Germinal center (tissue), 1 donor: ENCODE measurements at places on chromosomes 12 and 14.

GRCh38 chr12:18998343-18999261 lies 130.9 kb upstream of the PLEKHA5 start:
- DNase-seq: no peak

- DNase-seq: peak; percentile 55
Measured at GRCh38 chr12:119412811-119413794, 78.6 kb downstream of the CCDC60 start.

DNA sequence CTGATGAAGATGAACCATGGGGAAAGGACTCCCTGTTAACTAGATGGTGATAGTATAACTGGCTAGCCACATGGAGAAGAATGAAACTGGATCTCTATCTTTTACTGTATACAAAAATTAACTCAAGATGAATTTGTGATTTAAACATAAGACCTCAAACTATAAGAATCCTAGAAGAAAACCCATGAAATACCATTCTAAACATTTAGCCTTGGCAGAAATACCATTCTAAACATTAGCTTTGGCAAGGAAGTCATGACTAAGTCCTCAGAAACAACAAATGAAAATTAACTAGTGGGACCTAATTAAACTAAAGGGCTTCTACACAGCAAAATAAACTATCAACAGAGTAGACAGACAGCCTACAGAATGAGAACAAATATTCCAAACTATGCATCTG lies 28.4 kb upstream of the NOVA1 start:
- DNase-seq: no peak

- DNase-seq: no peak
Measured at GRCh38 chr12:60263161-60263560, 667.3 kb downstream of the SLC16A7 start.

DNA sequence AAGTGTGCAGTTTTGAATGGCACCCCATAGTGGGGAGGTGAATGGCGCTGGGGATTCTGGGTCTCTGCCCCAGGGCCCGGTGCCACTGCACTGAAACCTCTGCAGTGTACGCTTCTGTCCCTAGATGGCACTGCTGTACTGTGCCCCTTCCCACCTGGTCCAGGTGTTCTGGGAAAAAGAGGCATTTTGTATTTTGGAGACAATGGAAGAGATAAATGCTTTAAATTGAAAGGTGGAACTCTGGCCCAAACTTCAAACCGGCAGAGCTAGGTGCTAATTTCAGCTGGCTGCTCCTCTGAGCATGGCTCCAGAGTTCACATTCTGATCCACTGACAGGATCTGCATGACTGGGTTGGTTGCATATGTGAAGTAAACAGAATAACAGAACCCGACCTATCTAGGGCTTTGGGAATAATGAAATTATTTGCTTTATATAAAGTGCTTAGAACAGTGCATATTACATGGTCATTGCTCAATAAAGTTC lies 52.2 kb downstream of the KRT80 start:
- peak; percentile 84 for DNase-seq

- DNase-seq: no peak
Measured at GRCh38 chr12:14841761-14842160, 1.6 kb downstream of the ART4 start.

- DNase-seq: no peak
Measured at GRCh38 chr12:112482733-112483132, 64.0 kb downstream of the PTPN11 start.

- no peak for DNase-seq
Measured at GRCh38 chr14:94600148-94600545, 12.0 kb upstream of the SERPINA3 start.

DNA sequence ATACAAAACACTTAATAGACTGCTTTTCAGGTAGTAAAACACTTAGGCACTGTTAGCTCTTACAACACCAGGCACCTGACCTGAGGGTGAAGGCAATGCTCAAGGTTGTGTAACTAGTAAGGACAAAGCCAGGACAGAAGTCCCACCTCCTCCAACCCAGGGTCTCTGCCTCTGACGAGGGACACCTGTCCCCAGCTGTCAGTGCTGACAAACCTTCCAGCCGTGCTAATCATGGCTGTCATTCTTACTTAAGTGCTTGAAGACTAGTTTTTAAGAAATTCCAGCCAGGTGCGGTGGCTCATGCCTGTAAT lies 62.5 kb upstream of the MAX start:
- DNase-seq: no peak

GRCh38 chr12:88241862-88242570 lies 99.9 kb downstream of the TMTC3 start:
- no peak for DNase-seq

DNA sequence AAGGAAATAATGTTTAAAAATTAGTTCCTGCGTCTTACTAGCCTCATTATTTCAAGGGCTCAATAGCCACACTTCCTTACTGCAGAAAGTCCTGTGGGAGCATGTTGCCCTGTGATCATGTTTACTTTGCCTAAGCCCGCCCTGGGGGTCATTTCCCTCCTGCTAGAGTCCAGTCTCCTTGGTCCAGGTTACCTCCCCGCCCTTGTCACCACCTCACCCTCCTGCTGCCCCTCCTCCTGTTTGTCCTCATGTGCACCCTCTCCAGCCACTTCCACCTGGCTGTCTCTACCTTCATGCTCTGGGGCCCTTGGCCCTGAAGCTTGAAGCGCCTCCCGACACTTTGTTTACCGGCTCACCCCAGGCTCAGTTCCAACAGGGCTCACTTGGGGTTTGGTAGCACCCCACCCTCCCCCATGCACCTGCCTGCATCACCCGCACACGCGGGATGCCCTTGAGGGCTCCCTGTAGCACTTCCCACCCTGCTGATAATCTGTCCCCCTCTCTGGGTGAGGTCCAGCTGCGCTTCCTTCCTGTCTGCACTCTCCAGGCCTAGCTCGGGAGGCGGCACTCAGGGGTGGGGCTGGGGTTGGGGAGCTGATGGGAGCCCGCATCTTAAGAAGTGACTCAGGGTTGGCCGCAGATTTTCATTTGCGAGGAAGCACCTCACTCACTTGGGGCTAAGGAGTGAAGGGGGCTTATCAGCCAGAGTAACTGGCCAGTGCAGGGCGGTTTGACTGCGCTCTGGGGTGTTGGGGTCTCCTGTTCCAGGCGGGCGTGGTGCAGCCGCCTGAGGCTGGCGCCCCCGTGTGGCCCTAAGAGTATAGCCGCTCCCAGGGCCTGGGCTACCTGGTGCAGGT lies 40.1 kb downstream of the SMIM41 start:
- peak; percentile 81 for DNase-seq

GRCh38 chr12:77841521-77841920 lies 10.8 kb downstream of the NAV3 start:
- no peak for DNase-seq

DNA sequence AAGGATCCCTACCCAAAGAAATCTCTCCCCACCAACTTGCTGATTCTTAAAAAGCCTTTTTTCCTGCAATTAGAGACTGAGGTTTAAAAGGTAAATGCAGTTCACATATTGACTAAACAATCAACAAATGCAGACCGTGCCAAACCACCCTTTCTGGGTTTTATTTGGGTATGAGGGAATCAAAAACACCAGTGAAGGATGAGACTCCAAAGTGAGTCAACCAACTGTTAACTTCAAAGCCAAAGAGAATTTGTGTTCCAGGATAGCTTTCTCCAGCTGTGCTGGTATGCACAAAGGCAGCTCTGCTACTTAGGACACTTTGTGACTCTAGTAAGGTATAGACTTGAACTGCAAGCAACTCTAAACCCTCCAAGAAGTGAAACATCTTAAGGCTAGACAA lies 39.4 kb downstream of the RPS29 start:
- no peak for DNase-seq

DNA sequence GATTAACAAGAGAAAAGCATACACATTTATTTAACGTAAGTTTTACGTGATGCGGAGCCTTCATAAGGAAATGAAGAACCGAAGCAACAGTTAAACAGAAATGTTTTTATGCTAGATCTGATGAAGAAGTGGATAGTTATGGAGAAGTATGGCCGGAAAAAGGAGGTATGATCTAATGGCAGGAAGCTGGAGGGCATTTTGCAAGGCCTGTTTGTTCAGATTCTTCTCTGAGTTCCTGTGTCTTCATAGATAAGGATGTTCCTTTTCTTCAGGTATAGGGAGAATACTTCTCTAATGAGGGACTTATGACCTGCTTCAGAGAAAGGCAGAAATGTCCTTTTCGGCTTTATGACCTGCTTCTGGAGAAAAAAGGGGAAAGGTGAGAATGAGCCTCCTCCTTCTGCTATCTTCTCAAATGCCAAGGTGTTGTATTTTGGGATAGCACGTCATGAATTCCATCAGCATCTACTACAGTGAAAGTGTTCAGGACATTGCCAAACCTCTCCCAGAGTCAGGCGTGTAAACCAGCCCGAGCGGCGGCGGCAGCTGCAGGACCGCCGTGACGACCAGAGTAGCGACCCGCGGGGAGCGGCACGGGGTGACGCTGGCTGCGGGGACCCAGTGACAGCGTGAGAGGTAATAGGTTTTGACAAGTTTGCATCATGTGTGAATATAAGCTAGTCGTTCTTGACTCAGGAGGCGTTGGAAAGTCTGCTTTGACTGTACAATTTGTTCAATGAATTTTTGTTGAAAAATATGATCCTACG lies 33.7 kb upstream of the SGPP1 start:
- DNase-seq: no peak

- no peak for DNase-seq
Measured at GRCh38 chr12:131530422-131530821, 180.5 kb upstream of the SFSWAP start.

DNA sequence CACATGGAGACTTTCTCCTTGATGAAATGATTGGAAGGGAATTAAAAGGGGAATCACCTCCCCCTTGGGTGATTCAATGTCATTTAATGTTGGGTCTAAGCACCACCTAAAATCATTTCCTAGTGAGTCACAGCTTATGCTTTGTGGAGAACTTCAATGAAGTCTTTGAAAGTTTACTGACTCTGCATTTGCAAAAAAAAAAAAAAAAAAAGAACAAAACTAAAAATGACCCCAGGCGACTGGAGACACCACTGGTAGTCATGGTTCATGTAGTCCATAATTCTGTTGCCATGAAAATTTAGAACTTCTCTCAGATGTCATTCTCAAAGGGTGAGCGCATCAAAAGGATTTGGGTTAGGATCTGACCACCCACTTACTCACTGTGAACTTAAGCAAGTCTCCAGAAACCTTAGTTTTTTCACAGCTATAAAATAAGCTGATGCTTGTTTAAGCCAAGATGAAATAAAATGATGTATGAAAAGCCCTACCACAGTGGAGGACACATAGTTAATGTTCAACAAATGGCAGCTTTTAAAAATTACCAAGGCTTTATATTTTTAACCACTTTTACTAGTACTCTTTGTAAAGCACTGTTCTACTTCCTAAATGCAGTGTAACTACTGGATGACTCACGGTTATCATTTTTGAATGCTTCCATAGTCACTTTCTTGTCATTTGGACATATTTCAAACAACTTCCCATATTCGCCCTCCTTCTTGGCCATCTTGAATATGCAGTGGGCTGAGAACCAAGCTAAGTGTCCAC lies 18.1 kb upstream of the KSR2 start:
- no peak for DNase-seq

GRCh38 chr12:96194971-96195844 lies 1.0 kb downstream of the ELK3 start:
- peak; percentile 56 for DNase-seq

- no peak for DNase-seq
Measured at GRCh38 chr14:75286313-75286712, 7.7 kb downstream of the FOS start.

- DNase-seq: no peak
Measured at GRCh38 chr14:105042813-105043212, 21.9 kb upstream of the CDCA4 start.

DNA sequence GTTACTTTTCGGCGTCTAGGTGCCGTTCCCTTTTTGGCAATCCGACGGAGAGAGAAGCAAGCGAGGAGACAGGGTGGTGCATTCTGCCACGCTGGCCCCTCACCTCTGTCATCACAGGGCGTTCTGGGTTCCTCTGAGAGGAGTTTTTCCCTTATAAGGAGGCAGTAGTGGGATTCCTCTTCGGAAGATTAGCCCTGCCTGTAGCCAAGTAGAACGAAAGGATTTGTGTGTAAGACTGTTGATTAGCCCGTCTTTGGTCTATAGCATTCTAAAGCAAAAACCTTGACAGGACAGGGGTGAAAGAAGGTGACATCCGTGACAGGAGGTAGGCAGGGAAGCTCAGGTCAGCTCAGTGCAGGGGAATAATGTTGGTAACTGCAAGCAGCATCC lies 9.1 kb upstream of the NEMF start:
- DNase-seq: peak; percentile 36

DNA sequence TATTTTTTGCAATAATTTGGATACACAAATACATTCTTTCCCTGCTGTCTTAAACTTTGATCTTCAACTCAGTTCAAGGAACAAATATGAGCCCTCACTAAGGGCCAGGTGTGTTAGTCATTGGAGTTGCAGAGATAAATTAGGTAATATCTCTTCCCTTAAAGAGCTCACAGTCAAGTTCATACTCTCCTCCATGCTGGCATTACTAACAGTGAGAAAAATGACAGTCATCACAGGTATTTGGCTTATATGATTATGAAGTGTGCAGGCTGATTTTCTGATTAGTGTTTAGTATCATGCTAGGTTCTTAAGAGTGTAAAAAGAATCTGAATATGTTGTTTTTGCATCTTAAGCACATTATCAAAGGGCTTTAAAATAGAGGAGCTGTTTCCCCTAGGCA lies 594.7 kb downstream of the CCER1 start:
- DNase-seq: no peak

- DNase-seq: no peak
Measured at GRCh38 chr12:55682087-55682796, 25.5 kb downstream of the ITGA7 start.

DNA sequence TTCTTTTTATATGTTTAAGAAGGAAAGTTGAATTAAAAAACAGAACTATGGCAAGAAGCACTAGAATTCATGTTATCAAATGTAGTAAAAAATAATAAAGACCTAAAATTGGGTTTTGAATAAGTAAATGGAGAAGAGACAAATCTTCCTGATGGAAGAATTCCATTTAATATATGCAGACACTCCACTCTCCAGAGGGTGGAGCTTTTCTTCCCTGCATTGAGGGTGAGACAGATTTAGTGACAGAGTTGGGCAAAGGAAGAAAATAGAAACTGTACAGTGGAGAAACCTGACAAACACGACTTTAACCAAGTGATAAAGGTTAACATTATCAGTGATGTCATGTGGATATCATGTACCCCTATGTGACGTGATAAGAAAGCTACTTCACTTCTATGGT lies 217.6 kb downstream of the PRKD1 start:
- no peak for DNase-seq

DNA sequence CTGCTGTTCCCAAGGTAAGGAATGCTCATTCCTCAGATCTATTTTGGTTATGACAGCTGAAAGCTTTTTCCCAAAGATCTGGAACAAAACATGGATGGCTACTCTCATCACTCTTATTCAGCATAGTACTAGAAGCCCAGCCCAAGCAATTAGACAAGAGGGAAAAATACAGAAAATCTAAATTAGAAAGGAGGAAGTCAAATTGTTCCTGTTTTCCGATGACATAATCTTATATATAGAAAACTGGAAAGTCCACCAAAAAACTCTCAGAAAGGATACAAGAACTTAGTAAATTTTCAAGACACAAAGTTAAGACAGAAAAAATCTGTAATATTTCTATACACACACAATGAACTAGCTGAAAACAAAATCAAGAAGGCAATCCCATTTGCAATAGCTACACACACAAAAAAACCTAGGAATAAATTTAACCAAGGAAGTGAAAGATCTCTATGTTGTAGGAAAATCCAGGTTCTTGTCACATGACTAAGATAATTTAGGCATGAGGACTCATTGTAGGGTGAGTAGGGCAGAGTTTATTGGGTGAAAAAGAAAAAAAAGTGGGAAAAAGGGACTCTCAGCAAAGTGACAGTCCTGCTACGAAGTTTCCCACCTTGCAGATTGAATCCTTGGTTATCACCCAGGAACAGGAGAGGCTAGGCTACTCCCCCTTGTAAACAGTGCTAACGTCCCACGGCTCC lies 28.6 kb upstream of the KLRB1 start:
- DNase-seq: no peak
